ENCODE measurements at places on chromosomes 2 and 18. TPM values are rescaled to one million over a fixed set of nuclear protein-coding genes. Genes with fewer than 3 reads are reported as not detected.

Gene FAP
- total RNA-seq, result 274 TPM

Gene SERPINB2
- 0.38 TPM for total RNA-seq

Gene FEV
- total RNA-seq, result not detected

Gene CNRIP1
- 16.9 TPM for total RNA-seq

Gene ALPP
- total RNA-seq, result not detected
